ENCODE measurements at places on chromosomes 16 and 17.

- DNase-seq = peak; percentile 32
These were observed 24.8 kb downstream of the TMC7 start for GRCh38 chr16:19008245-19009169.

- DNase-seq = no peak
These were observed 21.5 kb downstream of the GFOD2 start for GRCh38 chr16:67697422-67698185.

GRCh38 chr17:40499551-40500189 is 1.8 kb downstream of the TNS4 start:
- DNase-seq = no peak

- no peak for DNase-seq
These were observed 8.7 kb downstream of the GRN start for GRCh38 chr17:44353672-44354331.

DNA sequence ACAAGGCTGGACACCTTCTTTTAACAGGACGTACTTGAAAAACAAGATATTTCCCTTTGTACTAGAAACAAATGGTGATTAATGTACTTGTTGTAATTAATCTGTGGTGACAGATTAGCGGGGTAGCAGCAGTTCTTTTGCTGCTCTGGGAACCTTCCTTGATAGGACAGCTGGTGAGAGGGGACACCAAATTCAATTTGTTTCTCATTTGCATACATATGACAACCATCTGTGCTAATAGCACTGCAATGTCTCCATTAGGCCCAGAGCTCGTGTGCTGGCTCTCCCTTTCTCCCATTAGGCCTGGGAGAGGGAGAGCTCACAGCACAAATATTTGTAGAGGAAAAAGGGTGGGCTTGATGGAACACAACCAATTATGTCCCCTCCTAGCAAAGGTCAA is 221.0 kb upstream of the HS3ST3A1 start:
- no peak for DNase-seq

DNA sequence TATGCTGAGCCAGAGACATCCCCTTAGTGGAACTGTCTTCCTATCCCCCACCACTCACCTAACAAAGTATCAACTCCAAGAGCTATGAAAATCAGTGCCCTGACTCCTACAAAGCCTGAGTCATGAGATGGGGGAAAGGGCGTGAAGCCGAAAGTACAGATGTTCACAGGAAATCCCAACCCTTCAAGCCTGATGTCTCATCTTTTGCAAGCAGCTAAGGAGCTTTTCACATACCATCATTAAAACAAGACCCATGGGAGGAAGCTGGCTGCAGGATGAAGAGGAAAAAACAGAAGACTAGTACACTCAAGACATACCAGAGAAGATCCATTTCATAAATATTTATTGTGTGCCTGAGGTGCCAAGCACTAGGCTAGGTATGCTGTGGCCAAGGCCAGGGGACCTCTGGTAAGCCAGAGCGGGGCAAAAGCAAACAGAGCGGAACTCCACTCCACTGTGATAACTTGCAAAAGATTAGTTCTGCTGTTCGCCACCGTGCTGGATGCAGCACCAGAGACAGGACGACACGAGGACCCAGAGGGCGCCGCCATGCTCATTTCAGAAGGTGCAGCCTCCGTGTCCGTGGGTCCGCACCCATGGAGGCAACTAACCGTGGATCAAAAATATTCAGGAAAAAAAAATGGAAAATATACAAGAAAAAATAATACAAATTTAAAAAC is 4.5 kb upstream of the MNT start:
- DNase-seq = no peak

DNA sequence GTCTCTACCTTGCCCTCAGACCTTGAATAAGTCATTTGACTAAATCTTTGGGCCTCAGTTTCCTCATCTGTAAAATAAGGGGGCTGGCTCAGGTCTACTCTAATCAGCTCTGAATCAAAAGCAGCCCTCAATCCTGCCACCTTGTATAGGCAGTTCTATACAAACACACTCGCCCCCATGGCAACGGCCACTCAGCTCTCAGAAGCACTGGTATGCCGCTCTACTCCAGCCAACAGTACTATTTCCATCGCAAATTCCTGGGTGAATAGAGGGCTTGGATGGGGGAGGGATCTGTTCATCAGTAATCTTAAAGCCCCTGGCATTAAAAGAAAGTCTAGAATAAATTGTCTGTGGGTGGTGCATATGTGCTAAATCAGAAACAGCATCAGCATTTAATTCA is 21.2 kb upstream of the TAOK1 start:
- no peak for DNase-seq

DNA sequence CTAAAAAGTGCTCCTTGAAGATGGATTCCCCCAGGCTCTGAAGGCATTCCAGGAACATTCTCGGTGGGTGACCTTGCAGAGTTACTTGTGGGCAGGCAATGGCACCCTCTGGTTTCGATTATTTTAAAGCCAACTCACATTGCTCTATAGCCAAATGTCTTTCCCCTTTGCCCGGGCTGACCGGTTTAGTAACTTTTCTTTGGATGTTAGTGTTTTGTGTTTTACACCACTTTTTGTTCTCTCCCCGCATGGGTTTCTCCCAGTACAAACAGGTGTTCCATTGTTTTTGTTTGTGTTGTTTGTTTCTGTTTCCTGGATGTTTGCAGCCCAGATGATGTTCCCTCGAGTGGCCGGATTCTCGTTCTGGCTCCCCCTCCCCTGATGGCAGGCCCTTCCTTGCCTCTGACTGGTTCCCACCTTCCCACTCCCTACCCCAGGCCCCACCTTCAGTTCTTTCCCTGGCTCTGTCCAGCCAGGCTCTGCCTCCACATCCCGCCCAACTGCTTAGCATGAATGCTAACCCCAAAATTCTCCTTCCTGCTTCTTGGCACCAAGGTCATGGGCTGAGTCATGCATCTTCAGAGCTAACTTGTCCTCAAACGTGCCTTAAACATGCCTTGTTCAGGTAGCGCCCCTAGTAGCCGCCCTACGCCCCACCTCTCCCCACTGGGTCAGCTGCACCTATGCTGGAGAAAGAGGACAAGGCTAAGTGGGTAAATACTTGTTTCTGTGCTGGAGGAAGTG is 40.6 kb downstream of the ELAC2 start:
- DNase-seq = peak; percentile 22

DNA sequence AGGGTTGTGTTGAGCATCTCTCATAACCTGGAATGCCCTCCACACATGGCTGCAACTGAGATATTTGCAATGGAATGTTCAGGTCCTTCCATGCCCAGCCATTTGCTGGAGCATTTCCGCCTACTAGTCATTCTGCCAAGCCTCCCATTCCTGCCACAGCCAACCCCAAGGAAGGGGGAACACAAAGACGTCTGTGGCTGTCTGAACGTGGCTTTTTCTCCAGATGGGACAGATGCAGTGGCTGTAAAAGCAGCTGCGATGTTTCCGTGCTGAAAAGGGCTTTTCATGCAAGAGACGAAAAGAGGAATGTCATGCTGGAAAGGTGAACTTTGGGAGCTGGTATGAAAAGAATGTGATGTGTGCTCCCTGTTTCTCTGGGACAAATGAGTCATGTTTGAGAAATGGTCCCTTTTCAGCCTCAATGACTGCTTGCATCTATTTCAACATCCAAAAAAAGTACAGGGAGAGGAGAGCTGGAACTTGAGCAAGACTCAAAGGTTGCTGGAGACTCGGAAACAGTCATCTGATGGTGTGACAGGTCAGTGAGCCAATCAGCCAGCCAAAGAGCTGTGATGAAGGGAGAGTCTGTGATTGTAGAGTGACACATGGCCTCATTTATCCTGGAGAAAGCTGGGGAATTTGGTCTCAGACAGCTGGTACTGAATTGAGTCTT is 208.9 kb downstream of the SHISA9 start:
- DNase-seq = no peak

- DNase-seq = peak; percentile 12
These were observed 82.4 kb downstream of the ANKRD11 start for GRCh38 chr16:89407925-89408300.

DNA sequence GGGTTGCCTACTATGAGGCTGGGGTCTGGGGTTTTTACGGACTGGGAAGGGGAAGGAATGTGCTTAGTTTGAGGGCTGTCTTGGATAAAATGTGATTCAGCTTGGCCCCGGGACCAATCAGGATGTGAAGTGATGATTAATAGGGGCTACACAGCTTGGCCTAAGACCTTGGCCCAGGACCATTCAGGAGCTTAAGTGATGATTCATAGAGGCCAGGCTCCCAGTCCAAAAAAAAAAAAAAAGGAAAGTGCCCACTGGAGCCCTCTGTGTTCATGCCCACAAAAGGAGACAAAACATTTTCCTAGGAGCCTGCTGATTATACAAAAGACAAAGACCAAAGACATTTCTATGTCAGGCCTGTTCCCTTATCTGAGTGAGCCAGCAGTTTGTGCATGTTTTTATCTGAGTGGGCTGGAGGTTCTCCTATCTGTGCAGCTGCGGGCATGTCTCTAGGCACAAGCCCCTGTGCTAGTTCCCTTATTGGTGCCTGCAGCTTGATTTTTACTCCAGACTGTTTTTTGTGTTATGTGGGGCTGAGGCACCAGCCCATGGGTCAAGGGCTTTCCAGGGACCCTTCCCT is 898.2 kb upstream of the GOT2 start:
- no peak for DNase-seq

- no peak for DNase-seq
These were observed 62.6 kb downstream of the ENGASE start for GRCh38 chr17:79137015-79137788.

DNA sequence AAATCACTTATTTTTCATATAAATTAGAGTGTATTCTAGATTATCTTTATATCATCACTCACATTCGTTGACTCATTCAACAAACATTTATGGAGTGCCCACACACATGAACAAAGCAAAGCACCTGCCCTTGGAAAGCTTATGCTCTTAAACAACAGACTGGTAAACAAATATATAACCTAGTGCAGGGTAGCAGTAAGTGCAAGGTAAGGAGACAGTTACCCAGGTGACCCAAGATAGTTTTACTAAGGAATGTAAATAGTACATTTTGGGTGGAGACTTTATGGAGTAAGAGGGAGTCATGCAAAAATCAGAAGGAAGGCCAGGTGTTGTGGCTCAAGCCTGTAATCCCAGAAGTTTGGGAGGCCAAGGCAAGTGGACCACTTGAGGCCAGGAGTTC is 40.4 kb upstream of the HELZ start:
- no peak for DNase-seq

- DNase-seq = no peak
These were observed 96.6 kb downstream of the METRNL start for GRCh38 chr17:83175822-83176622.

- DNase-seq = no peak
These were observed 44.4 kb downstream of the HAPSTR1 start for GRCh38 chr16:9135797-9136196.

GRCh38 chr17:82974136-82974952 is 105.1 kb upstream of the METRNL start:
- DNase-seq = no peak

DNA sequence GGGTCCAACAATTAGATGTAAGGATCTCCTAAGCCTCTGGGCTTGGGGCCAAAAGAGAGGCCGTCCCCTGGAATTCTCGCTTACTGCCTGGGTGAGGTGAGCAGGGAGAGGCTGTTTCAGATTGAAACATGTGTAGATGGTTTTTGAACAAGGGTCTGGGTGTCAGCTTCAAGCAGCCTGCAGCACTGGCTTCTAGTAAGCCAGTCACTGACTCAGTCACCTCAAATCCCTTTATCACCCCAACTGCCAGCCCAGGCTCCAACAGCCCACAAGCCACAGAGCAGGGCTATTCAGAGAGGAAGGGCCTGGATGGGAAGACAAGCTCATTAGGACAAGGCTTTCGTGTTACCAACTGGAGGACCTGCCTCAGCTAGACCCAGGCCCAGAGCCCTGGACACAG is 180.2 kb downstream of the CCT6B start:
- DNase-seq = no peak

- DNase-seq = no peak
These were observed 17.6 kb downstream of the NUP93 start for GRCh38 chr16:56747486-56748045.

DNA sequence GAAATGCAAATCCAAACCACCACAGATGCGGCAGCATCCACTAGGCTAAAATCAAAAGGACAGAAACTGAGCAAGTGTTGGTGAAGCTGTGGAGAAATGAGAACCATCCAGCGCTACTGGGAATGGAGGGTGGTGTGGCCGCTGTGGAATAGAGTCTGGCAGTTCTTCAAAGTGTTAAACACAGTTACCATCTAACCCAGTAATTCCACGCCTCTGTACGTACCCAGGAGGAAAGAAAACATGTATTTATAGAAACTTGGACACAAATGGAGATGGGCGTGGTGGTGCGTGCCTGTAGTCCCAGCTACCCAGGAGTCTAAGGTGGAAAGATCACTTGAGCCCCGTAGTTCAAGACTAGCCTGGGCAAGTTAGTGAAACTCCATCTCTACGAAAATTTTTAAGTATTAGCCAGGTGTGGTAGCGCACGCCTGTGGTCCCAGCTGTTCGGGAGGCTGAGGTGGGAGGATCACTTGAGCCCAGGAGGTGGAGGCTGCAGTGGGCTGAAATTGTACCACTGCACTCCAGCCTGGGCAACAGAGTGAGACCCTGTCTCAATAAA is 11.6 kb downstream of the SLC25A10 start:
- DNase-seq = no peak

DNA sequence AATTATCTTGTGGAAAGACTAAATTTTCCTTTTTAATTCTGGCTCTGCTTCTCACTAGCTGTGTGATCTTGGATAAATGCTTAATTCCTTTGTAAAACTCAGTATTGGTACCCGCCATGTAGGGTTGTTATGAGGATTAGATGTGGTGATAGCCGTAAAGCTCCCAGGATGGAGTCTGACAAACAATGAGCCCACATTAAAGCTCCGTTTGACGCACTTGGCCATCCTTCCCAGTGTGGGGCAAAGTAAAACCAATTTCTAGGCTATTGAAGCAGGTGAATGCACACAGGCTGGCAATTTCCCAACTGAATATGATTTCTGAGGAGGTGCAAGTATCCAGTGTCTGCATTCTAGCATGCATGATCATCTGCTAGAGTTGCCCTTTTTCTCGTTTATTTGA is 123.6 kb downstream of the MRTFB start:
- no peak for DNase-seq

DNA sequence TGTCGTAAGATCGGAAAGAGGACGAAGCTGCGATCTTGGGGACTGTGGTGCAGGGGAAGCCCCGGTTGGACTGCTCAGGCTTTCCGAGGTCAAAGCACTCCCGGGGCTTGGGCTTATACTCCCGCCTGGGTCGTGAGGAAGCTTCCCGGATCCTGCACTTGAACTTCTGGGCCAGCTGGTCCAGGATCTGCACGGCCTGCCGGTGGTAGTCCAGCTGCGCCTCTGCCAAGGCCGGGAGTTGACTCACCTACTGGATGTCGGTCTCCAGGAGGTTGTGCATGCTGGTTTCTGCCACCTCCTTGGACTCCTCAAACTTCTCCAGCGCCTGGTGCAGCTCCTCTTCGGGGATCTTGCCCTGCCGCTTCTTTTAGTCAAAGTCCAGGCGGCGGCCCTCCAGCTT is 99.2 kb downstream of the KPNA2 start:
- no peak for DNase-seq

DNA sequence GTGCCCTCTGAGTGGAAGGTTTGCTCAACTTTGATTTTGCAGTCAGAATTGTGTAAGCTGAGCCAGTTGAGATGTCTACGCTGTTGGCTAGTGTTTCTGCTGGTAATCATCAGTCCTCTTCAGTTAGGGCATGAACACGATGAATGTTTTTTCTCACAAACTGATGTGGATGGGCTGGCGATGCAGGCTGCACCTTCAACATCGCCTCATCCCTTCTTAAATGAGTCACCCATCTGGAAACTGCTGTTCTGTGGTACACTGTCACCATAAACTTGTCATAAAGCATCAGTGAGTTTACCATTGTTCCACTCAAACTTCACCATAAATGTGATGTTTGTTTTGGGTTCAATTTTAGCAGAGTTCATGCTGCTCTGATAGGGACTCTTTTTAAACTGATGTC is 8.4 kb downstream of the C16orf95 start:
- DNase-seq = no peak

- peak; percentile 26 for DNase-seq
These were observed 88.2 kb downstream of the IRF8 start for GRCh38 chr16:85986931-85987749.
